COLO829 (cell line): ENCODE measurements at places on chromosomes 5 and 9.

GRCh38 chr9:109307380-109308240, 13.2 kb downstream of the EPB41L4B start:
- DNase-seq: no peak

DNA sequence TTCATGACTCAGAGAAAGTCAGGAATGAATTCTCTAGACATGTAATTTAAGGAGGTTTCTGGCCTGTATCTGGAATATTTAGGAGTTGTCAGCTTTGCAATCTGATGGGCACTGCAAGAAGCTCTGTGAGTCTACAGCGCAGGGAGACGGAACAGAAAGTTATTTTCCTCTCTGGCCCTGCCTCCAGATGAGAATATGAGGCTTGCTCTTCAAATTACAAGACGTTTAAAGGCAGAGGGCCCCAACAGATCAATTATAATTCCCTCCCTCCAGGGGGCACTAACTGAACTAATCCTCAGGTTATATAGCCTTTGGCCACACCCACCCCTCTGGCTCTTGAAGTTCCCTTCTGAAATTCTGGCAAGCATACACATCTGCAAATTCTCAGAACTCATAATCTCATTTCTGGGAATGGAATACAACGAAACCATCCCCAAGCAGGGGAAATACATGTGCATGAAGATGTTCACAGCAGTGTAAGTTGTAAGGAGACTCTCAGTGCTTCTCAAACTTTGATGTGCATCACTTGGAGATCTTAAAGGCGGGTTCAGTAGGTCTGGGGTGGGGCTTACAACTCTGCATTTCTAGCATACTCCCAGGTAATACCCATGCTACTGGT, 307.6 kb downstream of the CWC27 start:
- DNase-seq: peak; percentile 15

- no peak for DNase-seq
These were observed 1.6 kb downstream of the PHYKPL start for GRCh38 chr5:178230879-178231538.

- DNase-seq: no peak
These were observed 12.7 kb downstream of the ABLIM3 start for GRCh38 chr5:149153751-149154610.

GRCh38 chr5:166535641-166536040, 1755.8 kb upstream of the WWC1 start:
- no peak for DNase-seq

DNA sequence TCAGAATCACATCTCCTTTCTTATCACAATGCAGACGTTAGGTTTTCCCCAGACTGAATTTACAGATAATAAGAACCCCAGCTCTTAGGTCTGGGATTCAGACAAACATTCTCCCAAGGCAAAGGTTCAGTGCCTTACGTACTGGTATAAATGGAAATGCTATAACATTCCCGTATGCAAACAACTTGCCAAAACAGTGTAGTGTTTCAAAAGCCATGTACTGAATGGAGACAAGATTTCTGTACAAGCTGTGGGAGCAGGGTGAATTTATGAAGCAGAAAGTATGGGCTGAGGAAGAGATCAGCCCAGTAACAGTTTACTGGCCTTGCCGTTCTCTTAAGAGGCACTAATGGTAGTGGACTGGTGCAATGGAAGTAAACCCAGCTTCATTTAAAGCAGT, 225.5 kb upstream of the ZNF462 start:
- DNase-seq: no peak

DNA sequence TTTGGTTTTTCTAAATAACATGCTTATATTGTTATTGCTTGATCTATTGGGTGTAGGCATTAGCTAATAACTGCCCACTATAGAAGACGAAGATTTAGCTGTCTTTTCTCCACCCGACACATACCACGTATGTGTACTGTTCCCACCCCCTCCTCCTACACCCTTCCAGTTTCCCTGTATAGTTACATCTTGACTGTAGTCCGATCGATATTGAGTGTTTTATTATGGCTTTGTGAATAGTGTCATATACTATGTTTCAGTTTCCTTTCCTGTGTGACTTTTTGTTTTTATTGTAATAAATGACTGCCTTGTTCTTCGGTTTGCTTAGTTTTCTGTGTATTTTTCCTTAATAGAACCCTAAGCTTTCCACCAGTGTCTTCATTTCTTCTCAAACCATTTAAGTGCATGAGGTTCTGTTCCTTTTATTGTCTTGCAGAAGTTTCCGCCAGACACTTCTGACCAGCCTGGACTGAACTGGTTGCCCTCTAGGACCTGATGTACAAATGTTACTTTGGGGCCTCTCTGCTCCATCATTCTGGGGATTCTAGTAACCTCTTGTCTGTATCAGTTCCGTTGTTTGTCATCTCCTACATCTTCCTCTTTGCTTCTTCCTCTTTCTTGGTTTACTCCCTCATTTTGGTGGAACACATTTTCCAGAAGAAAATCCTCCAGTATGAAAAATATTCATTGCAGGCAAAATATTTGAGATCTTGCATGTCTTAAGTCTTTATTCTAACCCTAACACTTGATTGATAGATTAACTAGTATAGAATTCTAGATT, 61.8 kb downstream of the PRKACG start:
- no peak for DNase-seq

GRCh38 chr5:963673-964531, 44.7 kb upstream of the NKD2 start:
- no peak for DNase-seq

GRCh38 chr9:36250079-36250478, 8.2 kb downstream of the GNE start:
- DNase-seq: no peak

DNA sequence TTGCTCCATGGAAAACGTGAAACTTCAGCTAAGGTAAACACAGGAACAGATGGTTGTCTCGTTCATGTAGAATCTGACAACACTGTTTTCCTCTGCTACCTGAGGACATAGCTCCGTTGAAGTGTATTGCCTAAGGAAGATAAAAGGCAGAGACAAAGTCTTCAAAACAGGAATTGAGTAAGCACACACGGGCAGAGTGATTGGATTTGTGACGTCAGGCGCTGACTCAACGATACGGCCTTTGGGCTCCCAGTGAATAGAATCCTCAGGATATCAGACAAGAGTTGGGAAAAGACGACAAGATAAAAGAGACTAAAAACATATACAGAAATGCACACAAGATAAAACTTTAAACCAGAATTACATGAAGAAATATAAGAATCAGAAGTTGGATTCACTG, 787.1 kb upstream of the CTNND2 start:
- DNase-seq: no peak

DNA sequence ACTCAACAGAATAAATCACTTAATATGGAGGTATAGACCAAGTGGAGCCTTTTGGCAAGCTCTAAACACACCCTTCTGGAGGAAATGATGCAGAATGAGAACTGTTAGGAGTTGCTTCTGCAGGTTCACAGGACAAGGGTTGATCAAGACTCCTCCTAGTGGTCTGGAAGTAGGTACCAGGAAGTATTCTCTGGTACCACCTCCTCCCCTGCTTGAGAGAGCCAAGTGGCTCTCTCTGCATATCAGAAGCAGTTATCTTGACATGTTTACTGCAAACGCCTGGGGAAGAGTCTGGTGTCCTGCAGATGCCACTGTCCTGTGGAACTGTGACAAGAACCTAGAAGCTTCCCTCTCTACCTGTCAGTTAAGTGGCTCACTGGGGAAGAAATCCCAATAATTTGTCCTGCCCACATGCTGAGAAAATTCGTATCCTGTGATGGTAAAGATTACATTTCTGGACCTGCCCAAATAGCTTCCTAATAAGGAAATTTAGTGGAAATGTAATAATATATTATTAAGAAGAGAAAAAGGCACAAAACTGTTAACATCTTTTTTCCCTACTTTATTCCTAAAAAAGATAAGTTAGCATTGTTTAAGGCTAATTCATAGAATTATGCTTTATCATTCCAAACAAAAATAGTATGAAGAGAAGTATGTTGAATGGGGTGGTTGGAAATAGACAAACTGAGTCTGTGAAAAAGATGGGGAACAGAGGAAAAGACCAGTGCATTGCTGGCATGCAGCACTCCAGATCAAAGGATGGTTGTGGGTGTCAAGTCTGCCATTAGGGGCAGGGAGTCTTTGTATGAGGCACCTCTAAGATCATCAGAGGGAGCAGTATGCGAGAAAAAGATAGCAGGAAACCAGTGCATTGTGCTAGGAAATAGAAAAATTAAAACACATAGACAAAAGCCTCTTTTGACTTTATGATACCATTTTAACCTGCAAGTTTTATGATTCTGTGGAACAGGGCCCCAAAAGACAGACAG, 118.8 kb downstream of the CDC42SE2 start:
- DNase-seq: peak; percentile 37

GRCh38 chr9:23914431-23915003, 88.5 kb upstream of the ELAVL2 start:
- DNase-seq: no peak
